ENCODE measurements at places on chromosomes 2 and 18. TPM values are rescaled to one million over a fixed set of nuclear protein-coding genes. Genes with fewer than 3 reads are reported as not detected.

GRCh38 chr2:174338671-174339560 lies 4.2 kb downstream of the SP9 start:
- no peak for DNase-seq

Gene RIT2
- not detected for polyA plus RNA-seq

- DNase-seq = no peak
Measured at GRCh38 chr2:165757906-165758675, 36.0 kb downstream of the GALNT3 start.

Gene AKAIN1
- not detected for polyA plus RNA-seq

Gene FLACC1
- polyA plus RNA-seq = 1.1 TPM

DNA sequence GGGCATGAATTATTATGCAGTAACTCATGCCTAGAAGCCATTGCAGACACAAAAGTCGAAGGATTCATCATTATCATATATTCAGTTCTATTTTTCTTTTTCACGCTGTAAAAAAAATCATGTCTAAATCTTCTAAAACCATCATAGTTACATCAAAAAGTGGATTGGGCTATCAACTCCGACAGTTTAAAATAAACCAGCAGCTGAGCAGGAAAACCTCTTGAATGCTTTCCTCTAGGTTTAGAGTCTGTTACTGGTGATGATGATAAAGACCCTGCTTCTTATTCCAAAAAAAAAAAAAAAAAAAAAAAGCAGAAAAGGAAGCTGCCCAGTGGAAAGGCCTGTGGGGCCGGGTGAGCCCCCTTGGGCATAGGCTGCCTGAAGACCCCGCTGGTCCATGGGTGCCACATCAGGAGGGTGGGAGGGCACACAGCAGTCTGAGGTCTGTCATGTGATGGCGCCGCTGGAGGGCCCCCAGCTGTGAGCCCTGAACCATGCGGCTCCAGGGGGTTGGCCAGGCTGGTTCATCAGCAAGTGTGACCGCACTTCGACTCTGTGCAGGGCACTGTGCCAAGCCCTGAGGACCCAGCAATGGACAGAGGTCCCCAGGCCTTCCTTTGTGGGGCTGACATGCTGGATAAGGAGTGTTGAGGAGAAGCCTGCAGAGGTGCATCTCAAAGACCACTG lies 199.6 kb downstream of the EIPR1 start:
- no peak for DNase-seq

Gene RAX
- polyA plus RNA-seq = not detected

DNA sequence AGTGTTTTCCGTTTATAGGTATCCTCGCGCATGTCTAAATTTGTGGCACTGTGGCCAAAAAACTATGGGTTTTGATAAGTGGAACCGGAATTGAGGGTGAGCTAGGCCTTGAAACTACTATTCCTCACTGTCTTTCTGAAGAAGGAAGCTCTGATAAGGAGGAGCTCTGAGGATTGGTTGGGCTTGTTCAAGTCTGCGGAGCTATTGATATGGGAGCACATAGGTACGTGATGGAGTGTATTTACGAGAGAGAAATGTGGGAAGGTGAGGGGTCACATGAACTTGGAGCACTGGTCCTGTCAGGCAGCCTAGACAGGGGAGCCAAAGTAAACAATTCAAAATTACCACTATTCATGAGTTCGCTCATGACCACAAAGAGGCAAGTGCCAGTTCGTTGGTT lies 131.4 kb downstream of the BABAM2 start:
- DNase-seq = no peak

- no peak for DNase-seq
Measured at GRCh38 chr2:187962538-187962937, 329.1 kb upstream of the GULP1 start.

DNA sequence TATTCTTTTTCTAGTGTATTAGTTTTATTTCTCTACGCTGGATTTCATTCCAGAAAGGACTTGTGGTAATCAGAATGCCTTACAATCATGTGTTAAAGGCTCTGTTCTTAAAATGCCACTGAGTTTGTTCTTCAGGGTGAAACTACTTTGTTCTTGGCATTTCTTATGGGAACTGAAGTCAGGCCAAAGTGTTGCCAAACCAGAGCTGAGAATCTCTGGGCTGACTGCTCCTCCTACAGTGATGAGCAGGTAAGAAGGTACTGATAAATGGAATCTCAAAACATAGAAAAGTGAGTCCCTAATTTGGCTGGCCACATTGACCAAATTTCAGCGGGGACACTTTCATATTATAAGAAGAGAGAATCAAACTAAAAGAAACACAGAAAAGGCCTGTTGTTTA lies 55.1 kb upstream of the ZNF397 start:
- no peak for DNase-seq

DNA sequence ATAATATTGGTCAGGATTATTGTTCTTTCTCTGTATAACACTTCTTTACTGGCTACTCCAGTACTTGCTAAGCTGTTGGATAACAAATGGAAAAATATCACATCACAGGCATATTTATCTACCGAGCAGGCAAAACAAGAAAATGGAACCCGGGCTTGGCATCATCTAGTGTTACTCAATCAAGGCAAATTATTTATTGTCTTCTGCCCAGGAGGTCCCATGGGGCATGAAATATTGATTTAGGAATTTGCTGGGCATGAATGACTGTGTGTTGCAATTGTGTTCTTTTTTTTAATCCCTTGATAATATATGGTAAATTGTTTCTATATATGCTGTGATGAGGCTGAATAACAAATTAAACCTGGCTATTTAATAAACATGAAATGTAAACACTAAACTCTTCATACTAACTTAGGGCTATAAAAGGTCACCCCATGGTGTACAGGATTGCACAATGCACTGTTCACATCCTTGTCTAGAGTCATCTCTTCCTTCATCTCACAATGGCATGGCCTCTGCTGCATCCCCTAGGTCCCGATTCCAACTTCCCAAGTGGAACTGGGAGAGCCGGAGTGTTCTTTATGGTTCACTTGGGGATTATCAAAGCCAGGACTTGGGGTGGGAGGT lies 2.2 kb upstream of the PARD3B start:
- DNase-seq = no peak

Gene PIKFYVE
- polyA plus RNA-seq = 17.6 TPM

DNA sequence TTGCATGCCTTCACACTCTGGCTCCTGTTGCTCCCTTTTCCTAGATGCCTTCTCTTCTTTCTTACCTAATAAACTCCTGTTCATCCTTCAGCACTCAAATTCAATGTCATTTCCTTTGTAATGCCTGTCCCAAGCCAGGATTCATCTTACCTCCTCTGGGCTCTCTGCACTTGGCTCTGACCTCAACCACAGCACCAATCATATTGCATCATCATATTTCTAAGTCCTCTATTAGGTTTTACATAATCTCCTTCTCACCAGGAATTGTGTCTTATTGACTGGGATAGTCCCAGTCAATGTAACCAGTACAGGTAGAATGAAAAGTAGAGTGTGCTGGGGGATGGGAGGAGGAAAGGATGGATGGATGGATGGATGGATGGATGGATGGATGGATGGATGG lies 187.1 kb downstream of the NRP2 start:
- no peak for DNase-seq

Gene MC2R
- polyA plus RNA-seq = not detected

DNA sequence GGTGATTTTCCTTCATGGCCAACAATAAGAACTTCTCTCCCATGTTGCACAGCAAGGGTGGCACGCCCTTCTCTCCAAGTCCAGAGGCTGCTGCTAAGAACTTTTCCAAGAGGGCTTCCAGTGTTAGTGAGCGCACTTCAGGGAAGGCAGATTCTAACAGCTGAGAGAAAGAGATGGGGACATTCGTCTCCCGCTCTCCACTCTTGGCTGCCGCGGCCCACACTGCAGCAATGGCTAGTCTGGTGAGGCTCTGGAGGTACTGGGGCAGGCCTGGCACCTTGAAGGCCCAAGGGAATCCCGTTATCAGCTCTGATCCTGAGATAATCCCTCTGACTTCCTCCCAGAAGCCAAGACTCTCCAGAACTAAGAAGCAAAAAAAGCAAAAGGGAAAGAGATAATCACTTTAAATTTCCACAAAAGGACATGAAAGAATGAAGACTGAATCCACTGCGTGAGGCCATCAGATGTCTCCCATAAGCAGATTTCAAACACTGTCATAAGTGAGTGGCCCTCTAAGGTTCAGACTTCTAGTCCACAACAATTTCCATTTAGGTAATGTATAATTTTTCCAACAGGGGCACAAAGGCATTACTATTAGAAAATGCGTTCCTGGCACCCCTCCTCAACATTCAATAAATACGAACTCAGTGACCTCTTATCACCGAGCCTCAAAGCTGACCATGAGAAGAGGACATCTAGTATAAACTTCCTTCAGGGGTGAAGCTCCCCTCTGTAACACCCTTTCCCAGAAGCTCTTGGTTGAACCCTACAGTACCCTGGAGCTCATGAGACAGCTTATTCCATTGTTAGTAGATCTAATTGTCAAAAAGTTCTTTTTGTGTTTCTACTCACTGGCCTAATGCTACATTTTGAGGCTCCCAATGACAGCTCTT lies 66.7 kb upstream of the ZFP36L2 start:
- no peak for DNase-seq

DNA sequence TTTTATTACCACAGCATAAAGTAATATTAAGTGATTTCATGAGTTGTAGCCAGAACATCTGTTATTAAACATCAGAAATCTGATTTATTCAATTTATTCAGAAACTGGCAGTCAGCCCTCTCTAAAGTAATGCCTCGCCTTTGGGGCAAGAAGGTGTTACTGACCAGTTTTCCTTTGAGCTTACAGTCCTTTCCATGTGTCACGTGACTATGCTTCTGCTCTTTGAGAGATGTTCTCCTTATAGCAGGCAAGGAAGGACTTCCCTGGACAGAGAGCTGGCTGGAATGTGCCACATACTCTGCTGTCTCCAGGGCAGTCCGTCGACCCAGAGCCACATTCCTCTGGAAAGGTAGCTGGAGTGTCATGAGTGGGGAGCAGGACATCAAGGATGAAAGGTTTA lies 119.7 kb downstream of the RDH14 start:
- no peak for DNase-seq

DNA sequence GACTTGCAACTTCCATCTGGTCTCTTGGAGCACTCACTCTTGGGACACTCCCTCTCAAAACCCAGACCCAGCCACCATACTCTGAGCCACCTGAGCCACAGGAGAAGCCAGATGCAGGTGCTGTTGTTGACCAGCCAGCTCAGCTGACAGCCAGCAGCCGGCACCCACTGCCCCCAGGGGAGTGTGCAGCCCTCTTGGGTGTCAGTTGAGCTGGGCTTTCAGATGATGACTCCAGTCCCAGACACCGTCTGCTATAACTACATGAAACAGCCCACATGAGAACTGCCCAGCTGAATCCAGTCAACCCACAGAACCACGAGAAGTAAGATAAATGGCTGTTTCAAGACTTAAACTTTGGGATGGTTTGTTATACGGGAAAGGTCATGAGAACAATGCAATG lies 10.7 kb upstream of the IGFBP2 start:
- DNase-seq = no peak

GRCh38 chr18:36366994-36367839 lies 69.7 kb downstream of the FHOD3 start:
- DNase-seq = no peak

DNA sequence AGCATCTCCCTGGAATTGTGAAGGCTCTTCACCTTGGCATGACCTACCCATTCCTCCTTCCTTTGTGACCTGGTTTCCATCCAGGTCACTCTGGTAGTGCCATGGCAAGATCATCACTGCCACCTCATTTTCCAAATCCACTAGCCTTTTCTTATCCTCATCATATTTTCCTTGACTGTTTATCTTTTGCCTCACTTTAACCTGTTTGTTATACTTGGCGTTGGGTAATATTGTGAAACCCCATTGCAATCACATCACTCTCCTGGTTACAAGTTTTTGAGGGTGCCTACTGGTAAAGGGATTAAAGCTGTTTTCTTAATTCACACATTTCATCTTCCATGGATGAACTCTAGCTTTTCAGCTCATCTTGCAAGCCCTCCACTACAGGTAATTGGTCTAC lies 39.1 kb upstream of the IGFBP2 start:
- DNase-seq = no peak

Gene EFHD1
- 60.0 TPM for polyA plus RNA-seq

Gene CYRIA
- not detected for polyA plus RNA-seq

DNA sequence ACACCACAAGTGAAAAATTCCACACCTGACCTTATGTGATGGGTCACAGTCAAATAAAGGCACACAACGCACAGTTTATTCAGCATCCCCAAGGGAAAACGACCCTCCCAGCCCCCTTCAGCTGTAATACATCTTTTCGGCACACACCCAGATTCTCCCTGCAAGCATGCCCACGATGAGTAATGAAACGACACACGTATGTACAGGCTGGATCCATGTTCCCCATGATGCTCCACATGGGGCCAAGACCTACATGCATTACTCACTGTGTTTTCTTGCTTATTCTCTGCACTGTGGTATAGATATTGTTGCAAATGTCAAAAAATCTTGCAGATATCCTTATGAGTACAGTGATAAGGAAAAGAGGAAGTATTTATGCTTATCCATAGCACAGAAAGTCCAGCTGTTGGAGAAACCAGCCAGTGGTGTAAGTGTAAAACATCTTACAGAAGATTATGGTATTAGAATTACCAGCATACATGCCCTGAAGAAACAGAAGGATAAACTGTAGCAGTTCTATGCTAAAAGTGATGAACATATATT lies 32.5 kb upstream of the SGPP2 start:
- no peak for DNase-seq

GRCh38 chr18:46888965-46889364 lies 28.3 kb downstream of the PIAS2 start:
- no peak for DNase-seq

Gene RALB
- 60.7 TPM for polyA plus RNA-seq

Data from BJ (cell line).